ENCODE measurements at places on chromosomes 7 and 10.

- DNase-seq = no peak
These were observed 182.1 kb downstream of the ZMYND11 start for GRCh38 chr10:317271-317769.

DNA sequence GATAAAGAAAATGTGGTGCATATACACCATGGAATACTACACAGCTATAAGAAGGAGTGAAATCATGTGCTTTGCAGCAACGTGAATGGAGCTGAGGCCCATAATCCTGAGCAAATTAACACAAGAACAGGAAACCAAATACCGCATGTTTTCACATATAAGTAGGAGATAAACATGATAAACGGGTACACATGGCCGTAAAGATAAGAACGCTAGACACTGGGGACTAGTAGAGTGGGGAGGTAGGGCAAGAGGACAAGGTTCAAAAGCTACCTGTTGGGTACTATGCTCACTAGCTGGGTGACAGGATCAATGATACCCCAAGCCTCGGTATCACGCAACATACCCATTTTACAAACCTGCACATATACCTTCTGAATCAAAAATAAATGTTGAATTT is 113.7 kb downstream of the CSTF2T start:
- no peak for DNase-seq

DNA sequence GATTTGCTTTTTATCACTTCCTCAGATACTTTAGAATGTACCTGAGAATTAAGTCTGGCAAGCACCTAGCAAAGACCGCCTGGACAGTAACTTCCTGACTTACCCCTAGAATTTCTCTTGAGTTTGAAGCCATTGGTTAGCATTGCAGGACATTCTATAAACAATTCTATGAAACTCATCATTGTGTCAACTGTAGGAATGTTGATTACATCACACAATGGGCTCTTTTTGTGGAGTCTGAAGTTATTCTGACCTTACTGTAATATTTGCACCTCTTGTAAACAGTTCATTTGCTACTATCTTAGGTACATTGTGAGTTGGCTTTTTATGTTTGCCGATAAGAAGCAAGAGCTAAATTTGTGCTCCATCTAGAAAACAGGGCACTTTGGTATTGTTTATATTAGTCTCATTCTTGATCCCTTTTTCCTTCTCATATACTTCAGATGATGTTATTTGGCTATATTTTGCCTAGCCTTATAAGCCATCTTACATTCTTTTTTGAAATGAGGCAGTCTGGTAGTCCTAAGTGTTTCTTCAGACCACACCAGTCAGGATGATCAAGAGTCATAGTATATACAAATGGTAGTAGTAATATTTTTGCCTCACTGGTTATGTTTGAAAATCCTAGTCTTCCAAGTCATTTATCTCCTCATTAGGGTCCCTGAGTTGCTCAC is 52.4 kb downstream of the CASD1 start:
- no peak for DNase-seq

DNA sequence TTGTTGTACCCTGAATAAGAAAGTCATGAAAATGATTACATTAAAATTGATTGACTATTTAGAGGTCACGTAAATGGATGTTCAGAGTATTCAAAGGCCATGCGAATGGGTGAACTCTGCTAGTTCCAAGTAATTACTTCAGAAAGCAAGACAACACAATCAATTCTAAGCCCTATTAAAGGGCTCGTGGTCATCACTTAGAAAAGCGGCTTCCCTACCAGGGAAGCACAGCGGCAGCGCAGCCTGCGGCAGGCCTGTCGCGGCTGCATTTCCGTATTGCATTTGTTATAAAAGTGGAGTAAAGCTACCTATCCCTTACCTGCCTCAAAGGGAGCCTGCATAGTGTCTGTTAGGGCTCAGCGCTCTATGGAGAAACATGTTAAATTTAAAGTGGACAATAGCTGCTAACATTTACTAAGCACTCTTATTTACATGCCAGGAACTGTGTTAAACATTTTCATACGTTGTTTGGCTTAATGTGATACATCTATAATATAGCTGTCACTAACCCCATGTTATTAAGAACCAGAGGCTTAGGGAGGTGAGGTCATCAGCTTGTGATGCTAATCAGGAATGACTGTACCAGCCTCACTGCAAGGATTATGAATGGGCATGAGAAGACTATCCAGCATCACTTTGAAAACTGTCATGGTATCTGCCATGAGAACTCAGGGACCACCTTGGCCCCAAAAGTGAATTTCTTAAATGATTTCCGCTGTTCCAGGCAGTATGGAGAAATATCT is 187.5 kb downstream of the CELF2 start:
- DNase-seq = no peak

GRCh38 chr10:118990326-118990725 is 39.2 kb upstream of the NANOS1 start:
- DNase-seq = no peak

GRCh38 chr10:130786365-130786966 is 525.1 kb downstream of the TCERG1L start:
- DNase-seq = no peak

GRCh38 chr10:69087590-69088470 is at the start of gene SRGN:
SRGN (plus strand) TSS chr10:69088103; CDS start chr10:69088158, 55 bp downstream.
- peak; percentile 67 for DNase-seq

DNA sequence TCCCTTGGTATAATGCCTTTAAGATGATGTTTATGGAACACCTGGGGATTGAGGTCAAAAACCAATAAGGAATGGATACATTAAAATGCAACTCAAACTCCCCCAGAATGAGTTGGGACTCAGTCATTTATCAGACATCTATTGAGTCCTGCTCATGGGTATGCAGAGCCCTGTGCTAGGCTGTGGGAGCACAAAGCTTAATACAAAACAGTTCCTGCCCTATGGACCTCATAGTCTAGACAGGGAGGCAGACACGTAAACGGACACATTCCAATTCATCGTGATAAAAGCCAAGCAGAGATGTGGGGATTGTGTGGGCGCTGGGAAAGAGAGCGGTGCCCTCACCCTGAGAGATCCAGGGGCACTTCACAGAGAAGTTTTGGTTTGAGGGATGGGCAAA is 181.7 kb downstream of the PTEN start:
- no peak for DNase-seq

- DNase-seq = no peak
These were observed 326.5 kb upstream of the AOAH start for GRCh38 chr7:37050801-37051200.

DNA sequence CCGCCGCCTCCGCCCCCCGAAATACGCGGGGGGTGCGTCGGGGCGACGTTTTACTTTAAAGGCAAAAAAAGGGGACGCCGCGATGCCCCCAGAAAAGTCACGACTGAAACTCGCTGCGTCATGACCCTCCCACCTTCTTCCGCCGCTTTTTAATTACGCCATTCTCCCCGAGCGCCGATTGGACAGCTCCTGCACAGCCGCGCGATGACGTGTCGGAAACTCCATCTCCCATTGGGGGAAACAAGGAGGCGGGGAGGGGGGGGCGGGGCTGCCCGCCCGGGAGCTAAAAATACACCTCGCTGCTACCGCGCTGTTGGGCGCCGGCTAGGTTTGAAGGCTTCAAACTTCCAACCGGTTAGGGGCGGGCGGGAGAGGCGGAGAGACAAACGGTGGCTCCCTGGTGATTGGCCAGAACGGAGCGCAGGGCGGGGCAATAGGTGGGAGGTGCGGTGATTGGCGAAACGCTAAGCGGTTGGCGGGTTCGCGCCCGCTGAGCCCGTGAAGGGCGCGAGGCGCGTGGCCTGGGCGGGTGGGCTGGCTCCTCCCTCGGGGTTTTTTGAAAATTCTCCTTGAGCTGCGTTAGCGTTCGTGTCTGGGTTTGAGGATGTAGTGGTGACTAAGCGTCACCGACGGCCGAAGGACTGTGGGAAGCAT is at the start of gene RHEB:
Gene RHEB, minus strand, starts transcription at position 131 of the 654 bp plus-strand sequence. CDS start 384 bp downstream, outside the sequence.
- DNase-seq = peak; percentile 100

DNA sequence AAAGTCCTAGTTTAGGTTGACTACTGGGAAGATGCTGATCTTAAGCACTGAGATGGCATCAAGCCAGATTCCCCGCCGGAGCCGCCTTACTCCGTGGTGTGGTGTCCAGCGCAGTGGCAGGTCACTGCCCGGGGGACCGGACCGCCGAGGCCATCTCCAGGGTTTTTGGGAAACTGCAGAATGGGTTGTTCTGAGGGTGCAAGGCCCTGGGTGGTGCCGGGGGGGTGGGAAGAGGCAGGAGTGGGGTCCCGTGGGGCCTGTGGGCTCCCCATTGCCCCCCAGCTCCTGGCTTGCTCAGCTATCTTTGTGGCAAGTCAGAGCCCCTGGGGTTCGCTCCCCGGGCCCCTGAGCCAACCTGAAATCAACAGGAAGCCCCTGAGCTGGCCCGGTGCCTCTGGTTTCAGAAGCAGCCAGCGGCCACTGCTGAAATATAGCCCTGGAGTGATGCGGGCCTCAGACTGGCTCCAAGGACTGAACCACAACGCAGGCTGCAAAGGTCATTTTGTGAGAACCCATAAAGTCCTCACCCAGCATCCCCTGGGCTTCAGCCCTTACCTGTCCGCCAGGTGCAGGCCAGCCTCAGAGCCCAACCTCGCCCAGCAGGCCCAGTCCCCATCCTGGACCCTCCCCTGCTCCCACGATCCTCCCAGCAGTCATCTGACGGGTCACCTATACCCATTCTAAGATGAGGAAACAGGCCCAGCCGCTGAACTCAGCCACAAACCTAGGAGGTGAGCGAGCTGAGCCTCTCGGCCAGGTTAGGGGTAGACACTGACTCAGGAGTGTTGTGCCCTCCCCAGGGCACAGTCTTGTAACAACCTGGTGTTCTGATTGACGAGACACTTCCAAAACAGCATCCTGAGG is 102.7 kb downstream of the PDGFA start:
- no peak for DNase-seq

GRCh38 chr7:146074195-146074765 is 42.3 kb upstream of the CNTNAP2 start:
- no peak for DNase-seq

- peak; percentile 44 for DNase-seq
These were observed 445 bp downstream of the REEP3 start for GRCh38 chr10:63521416-63522276.

- DNase-seq = no peak
These were observed 31.4 kb upstream of the PAX2 start for GRCh38 chr10:100713859-100714565.

All from smooth muscle cell of the brain vasculature (primary cell).